ENCODE measurements at places on chromosomes 11 and 22. TPM values are rescaled to one million over a fixed set of nuclear protein-coding genes. Genes with fewer than 3 reads are reported as not detected.

- no peak overlapping the region for H3K4me3 ChIP-seq
- no peaks in the 10 kb centered on the region for H3K27me3 ChIP-seq
- H3K36me3 ChIP-seq, result no peaks in the 10 kb centered on the region
- no peaks in the 10 kb centered on the region for H3K4me1 ChIP-seq
- DNase-seq, result no peak
These were observed 33.0 kb upstream of the TEAD1 start for GRCh38 chr11:12640926-12641849.

- no peaks in the 10 kb centered on the region for H3K36me3 ChIP-seq
- DNase-seq, result no peak
- H3K27me3 ChIP-seq, result peaks cover 8% of the 10 kb centered on the region
- no peak overlapping the region for H3K4me3 ChIP-seq
These were observed 28.4 kb upstream of the RBFOX2 start for GRCh38 chr22:36056980-36057379.

DNA sequence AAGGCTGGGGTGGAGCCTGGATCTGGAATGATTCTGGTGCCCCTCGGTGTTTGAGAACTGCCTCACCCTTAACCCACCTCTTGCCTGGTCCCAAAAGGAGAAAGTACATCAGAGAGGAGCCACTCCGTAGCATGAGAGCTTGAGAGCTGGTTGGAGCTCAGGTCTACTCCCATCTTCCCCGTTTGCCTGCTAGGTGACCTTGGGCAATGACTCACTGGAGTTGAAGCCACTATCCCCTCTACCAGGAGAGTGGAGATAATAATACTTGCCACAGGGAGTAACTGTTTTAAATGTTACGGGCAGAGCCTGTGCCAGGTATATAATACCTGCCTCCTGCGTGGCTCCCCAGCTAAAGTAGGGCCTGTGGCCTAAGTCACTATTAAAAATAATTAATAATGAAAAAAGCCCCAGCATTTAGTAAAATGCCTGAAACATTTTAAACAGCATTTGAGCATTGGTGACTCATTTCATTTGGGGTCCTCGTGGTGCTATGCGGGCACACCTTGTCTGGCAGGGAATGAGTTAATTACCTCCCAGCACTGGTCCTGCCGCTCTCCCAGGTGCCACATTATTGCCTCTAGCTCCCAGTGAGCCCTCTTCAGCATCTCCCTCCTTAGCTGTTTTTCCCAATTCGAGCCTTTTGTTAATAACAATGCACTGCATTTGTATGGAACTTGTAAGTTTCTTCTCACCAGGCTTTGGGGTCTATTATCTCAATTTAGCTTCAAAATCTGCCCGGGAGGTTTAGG, 22.5 kb downstream of the CYTH4 start:
- H3K36me3 ChIP-seq, result no peaks in the 10 kb centered on the region
- no peaks in the 10 kb centered on the region for H3K27me3 ChIP-seq
- peak overlapping the region; percentile 97 for H3K27ac ChIP-seq
- DNase-seq, result no peak
- no peak overlapping the region for H3K4me3 ChIP-seq
- H3K4me1 ChIP-seq, result peaks cover 62% of the 10 kb centered on the region

- H3K27ac ChIP-seq, result no peak overlapping the region
- H3K36me3 ChIP-seq, result no peaks in the 10 kb centered on the region
- H3K4me3 ChIP-seq, result no peak overlapping the region
- no peak for DNase-seq
These were observed 6.2 kb downstream of the MRGPRF start for GRCh38 chr11:69006816-69007215.

Gene KRTAP5-1
- not detected for total RNA-seq

Gene TNNI2
- total RNA-seq, result not detected

GRCh38 chr11:17479284-17480214, 2.9 kb upstream of the ABCC8 start:
- H3K36me3 ChIP-seq, result no peaks in the 10 kb centered on the region

DNA sequence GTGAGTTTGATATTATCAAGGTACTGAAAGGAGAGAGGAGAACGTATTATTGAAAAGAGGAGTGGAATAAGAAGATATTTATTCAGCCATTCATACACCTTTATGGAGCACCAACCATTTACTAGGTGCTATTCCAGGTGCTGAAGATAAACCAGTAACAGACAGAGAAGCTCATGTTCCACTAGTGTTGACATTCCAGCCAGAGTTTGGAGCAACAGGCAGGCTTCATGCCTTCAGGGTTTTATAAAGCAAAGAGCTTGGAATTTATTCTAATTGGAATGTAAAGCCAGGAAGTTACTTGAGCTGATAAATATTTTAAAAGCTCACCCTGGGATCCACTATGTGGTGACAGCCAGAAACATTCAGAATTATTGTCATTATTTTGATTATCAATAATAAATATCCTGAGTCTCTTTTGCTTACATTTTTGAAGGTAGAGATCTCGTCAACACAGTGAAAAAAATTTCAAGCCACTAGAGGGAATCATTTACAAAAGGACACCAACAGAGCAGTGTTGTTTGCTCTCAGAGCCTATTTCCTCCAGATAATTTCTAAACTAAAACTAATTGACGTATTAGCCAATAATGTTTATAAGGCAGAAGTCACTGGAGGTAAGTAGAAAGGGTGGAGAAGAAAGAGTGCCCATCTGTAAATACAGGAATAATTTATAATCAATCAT, 172.0 kb downstream of the KCNA4 start:
- no peaks in the 10 kb centered on the region for H3K27me3 ChIP-seq
- no peak for DNase-seq
- no peak overlapping the region for H3K4me3 ChIP-seq

DNA sequence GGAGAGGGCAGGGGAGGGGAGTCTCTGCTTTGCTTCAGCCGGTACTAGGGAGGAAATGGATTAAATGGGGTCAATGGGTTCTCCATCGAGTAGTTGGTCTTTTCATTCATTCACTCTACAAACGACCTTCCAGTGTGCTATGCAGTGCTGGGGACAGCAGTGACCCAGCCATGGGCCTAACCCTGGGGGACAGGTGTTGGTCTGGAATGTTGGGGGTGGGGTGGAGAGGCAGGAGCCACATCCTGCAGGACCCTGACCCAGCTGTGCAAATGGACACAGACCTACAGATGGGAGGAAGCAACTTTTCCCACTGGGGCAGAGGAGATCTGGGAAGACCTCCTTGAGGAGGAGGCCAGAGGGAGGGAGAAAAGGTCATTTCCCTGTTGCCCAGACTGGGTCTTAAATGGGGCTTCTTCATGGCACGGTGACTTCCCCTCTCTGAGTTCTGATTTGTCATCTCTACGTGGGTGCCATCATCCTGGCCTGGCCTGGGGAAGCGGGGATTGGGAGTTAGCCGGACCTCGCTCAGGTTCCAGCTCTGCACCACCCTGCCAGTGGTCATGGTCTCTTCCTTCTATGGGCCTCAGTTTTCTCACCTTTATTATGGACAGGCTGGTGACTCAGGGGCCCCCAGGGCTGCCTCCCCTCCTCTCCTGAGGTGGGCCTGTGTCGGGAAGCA, 2.0 kb downstream of the CYTH4 start:
- H3K27me3 ChIP-seq, result no peaks in the 10 kb centered on the region
- peak overlapping the region; percentile 85 for H3K4me3 ChIP-seq
- H3K4me1 ChIP-seq, result peaks cover 2% of the 10 kb centered on the region
- peak overlapping the region; percentile 74 for H3K27ac ChIP-seq
- no peak for DNase-seq

- H3K36me3 ChIP-seq, result no peaks in the 10 kb centered on the region
- no peak overlapping the region for H3K27ac ChIP-seq
- DNase-seq, result no peak
- no peaks in the 10 kb centered on the region for H3K27me3 ChIP-seq
These were observed 5.8 kb downstream of the JOSD1 start for GRCh38 chr22:38694940-38695339.

- DNase-seq, result no peak
- H3K4me1 ChIP-seq, result no peaks in the 10 kb centered on the region
- no peak overlapping the region for H3K4me3 ChIP-seq
- H3K27me3 ChIP-seq, result no peaks in the 10 kb centered on the region
- H3K27ac ChIP-seq, result no peak overlapping the region
These were observed 1295.9 kb downstream of the JRKL start for GRCh38 chr11:97685695-97686094.

Gene CSF2RB
- 4.1 TPM for total RNA-seq

GRCh38 chr22:45518136-45518535, 15.5 kb downstream of the FBLN1 start:
- no peak overlapping the region for H3K4me3 ChIP-seq
- no peak overlapping the region for H3K27ac ChIP-seq
- DNase-seq, result no peak
- peaks cover 46% of the 10 kb centered on the region for H3K27me3 ChIP-seq

- no peaks in the 10 kb centered on the region for H3K4me1 ChIP-seq
- peaks cover 3% of the 10 kb centered on the region for H3K27me3 ChIP-seq
- DNase-seq, result no peak
- no peaks in the 10 kb centered on the region for H3K36me3 ChIP-seq
These were observed 4.5 kb upstream of the CREB3L1 start for GRCh38 chr11:46272816-46273427.

Gene TMEM191B
- 12.0 TPM for total RNA-seq

DNA sequence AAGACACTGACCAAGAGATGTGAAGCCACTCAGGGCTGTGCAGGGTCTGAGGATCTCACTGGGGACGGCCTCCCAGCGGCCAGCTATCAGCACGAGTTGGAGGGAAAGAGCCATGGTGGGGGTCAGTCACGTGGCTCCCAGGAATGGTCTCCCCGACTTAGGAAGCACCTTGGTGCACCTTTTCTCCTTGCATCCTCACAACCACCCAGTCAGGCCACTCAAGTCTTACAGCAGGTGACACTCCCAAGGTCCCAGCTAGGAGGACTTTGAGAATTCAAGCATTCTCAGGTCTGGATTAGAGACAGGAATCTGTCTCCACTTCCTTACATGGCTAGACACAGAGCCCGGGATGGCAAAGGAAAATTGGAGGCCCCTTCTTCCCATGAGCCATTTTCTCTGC, 2.7 kb downstream of the RNASEH2C start:
- H3K27me3 ChIP-seq, result no peaks in the 10 kb centered on the region
- peaks cover 31% of the 10 kb centered on the region for H3K4me1 ChIP-seq

DNA sequence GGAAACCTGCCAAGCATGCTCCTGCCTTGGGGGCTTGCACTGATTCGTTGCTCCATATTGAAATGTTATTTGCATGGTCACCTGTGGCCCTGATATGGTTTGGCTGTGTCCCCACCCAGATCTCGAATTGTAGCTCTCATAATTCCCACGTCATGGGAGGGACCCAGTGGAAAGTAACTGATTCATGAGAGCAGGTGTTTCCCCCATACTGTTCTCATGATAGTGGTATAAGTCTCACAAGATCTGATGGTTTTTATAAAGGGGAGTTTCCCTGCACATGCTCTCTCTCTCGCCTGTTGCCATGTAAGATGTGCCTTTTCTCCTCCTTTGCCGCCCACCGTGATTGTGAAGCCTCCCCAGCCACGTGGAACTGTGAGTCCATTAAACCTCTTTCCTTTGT, 402.4 kb downstream of the ETS1 start:
- H3K4me3 ChIP-seq, result no peak overlapping the region
- H3K27ac ChIP-seq, result no peak overlapping the region
- H3K4me1 ChIP-seq, result peaks cover 8% of the 10 kb centered on the region
- H3K27me3 ChIP-seq, result no peaks in the 10 kb centered on the region
- DNase-seq, result no peak

GRCh38 chr11:62919898-62920640, 1.1 kb downstream of the CHRM1 start:
- no peak overlapping the region for H3K4me3 ChIP-seq
- DNase-seq, result no peak
- H3K27ac ChIP-seq, result no peak overlapping the region
- H3K27me3 ChIP-seq, result no peaks in the 10 kb centered on the region

Gene TMEM191C
- total RNA-seq, result 8.1 TPM

DNA sequence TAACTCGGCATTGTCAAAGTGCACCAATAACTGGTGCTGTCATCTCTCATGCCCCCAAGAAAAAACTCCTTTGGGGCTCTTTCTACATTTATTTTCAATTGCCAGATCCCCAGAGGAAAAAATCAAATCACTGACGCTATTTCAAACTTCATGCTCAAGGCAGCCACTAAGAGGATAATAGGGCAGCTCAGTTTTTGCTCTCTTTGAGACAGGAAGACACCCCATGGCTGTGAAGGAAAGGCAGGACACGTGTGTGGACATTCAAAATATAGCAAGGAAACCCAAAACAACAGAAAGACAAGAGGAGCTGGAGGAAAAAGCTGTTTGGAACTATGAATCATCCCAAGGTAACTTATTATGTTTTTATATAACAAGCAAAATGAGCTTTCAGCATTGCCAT, 83.7 kb downstream of the SERGEF start:
- no peak overlapping the region for H3K4me3 ChIP-seq
- DNase-seq, result no peak
- H3K27me3 ChIP-seq, result no peaks in the 10 kb centered on the region
- H3K36me3 ChIP-seq, result peaks cover 34% of the 10 kb centered on the region
- H3K27ac ChIP-seq, result no peak overlapping the region

GRCh38 chr11:77204754-77205466, 76.9 kb downstream of the MYO7A start:
- H3K27me3 ChIP-seq, result no peaks in the 10 kb centered on the region
- H3K4me1 ChIP-seq, result no peaks in the 10 kb centered on the region
- no peaks in the 10 kb centered on the region for H3K36me3 ChIP-seq
- H3K27ac ChIP-seq, result no peak overlapping the region

Gene GLB1L3
- 2.8 TPM for total RNA-seq

- no peak overlapping the region for H3K4me3 ChIP-seq
- no peak for DNase-seq
- H3K36me3 ChIP-seq, result no peaks in the 10 kb centered on the region
- peak overlapping the region; percentile 68 for H3K27ac ChIP-seq
- H3K4me1 ChIP-seq, result peaks cover 24% of the 10 kb centered on the region
These were observed 3.2 kb upstream of the CCDC15 start for GRCh38 chr11:124950601-124951330.

DNA sequence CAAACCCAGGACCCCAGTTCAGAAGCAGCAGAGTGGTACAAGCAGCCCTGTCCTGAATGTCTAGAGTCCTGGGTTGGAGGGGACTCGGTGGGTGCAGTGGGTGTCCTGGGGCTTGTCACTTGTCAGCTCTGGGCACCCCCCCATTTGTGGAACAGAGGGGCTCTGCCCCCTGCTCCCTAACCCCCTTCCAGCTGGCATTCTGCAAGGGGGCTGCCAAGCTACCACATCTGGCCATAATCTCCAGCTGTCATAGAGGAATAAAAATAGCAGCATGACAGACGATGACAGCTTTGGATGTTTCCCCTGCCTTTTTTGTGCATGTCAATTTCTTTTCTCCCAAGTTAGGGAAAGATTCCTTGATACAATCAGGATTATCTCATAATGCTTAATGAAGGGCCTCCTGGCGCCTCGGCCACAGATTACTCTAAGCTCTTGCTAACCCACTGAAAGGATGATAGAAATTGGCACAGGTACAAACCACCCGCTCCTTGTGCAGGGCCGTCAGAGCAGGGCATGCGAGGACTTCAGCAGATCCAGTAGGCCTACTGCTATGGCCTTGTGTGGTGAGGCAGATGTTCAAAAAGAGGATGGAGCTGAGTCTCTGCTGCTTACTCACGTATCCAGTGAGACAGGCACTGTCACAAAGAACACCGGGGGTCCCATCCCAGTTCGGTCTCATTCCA, 83.0 kb downstream of the ISX start:
- H3K4me3 ChIP-seq, result no peak overlapping the region
- no peak for DNase-seq
- no peak overlapping the region for H3K27ac ChIP-seq
- no peaks in the 10 kb centered on the region for H3K36me3 ChIP-seq

Gene LDHAL6A
- 0.46 TPM for total RNA-seq

Measured in T-cell (primary cell).